ENCODE measurements at places on chromosomes 5 and 9. TPM values are rescaled to one million over a fixed set of nuclear protein-coding genes. Genes with fewer than 3 reads are reported as not detected.

GRCh38 chr5:124743602-124744169, 2.8 kb downstream of the ZNF608 start:
- DNase-seq = peak; percentile 87

DNA sequence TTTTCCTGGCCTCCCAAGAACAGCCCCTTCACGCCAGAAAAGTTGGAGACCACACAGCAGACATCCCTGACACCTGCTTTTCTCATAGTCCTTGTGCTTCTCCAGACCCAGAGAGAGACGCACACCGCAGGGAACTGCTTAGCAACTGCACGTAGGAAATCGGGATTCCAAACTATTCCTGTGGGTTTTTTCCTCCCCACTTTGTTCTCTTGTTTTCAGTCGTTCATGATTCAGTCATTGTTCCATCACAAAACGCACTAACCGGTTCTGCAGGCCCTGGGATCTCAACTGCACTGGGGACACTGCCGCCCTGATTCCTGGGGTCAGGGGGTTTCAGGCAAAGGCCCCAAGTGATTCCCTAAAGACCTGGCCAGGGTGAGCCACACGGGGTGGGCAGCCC, 588.0 kb upstream of the KLF4 start:
- no peak for DNase-seq

DNA sequence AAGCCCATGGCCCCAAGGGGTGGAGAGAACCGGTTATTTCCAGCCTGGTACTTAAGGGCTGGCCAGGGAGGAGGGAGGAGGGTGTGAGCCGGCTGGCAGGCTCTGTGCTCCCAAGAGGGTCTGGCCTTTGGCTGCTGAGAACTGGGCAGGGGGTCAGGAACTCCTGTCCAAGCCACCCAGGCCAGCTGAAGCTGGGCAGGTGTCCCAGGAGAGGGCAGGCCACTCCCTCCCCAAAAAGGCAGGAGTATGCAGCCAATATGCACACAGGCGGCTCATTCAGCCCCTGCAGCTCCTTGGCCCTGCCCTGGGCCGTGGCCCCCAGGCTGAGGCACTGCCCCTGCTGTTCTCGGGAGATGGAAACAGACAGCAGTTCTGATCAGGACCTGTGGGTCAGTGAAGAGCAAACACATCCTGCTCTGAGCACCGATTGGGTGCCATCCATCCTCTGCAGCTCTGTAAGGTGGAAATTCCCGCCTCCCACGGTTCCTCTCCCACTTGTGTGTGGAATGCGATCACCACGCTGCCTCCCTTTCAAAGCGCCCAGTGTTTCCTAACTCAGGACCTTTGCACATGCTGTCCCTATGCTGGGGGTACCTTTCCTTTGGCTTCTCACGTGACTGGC, 17.1 kb upstream of the KIF12 start:
- DNase-seq = no peak

GRCh38 chr5:151115272-151115905, 34.6 kb upstream of the TNIP1 start:
- peak; percentile 48 for DNase-seq

DNA sequence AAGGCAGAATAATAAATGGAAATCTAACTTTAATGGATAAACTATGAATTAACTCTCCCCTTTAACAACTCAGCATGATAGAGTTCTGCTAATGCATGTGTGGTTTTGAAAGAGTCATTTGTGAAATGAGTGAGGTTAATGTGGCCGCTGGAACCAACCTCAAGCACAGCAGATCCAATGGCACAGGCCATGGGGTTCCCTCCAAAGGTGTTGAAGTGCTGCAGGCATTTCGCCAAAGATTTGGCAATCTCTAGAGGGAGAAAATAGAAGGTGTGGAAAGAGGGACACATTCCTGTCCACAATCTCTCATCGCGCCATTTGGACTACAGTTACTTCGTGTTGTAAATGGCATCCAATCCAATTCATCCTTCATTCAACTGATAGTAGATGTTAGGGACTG, 35.0 kb downstream of the AGXT2 start:
- no peak for DNase-seq

GRCh38 chr9:68998812-68999211, 15.1 kb downstream of the PRKACG start:
- no peak for DNase-seq

DNA sequence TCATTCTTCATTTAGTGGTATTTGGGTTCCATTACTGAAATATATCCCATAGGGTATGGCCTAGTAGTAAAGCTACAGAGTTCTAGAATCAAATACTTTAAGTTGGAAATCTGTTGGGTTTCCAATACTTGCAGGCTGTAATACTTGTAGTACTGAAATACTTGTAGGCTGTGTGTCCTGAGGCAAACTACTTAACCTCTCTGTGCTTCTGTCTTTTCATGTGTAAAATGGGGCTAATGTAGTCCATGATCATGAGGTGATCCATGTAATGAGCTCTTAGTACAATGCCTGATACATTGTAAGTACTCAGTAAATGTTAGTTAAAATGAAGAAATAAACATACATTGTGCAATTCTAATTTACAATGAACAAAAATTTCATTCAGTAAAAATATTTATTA, 368.9 kb downstream of the CSNK1G3 start:
- no peak for DNase-seq

DNA sequence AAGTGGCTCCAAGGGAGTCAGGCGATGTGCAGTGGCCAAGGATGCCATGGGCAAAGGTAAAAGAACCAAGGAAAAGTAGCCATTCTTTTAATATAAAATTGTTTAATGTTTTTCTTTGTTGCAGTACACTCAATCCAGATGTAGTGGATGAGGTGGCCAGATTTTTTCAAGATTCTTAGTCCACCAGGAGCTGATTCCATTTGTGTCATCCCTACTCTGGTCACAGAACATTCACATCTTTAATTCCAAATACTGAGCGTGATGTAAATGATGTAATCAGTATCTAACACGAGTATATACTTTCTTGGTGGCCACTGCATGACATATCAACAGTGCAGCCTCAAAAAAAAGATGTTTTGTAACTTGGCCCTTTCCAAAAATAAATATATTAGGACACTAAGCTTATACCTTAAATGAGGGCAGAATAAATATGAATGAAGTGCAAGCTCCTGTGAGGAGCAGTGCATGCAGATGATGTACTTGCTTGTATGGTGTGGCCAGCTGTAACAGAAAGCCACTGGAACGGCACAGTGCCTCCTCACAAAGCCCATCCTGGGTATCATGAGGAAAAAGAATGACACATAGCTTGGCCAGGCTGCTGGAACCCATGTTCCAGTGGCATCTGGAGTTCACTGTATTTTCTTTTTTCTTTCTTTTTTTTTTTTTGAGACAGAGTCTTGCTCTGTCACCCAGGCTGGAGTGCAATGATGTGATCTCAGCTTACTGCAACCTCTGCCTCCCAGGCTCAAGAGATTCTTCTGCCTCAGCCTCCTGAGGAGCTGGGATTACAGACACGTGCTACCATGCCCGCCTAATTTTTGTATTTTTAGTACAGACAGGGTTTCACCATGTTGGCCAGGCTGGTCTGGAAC, 6.5 kb upstream of the SPATA24 start:
- DNase-seq = no peak

DNA sequence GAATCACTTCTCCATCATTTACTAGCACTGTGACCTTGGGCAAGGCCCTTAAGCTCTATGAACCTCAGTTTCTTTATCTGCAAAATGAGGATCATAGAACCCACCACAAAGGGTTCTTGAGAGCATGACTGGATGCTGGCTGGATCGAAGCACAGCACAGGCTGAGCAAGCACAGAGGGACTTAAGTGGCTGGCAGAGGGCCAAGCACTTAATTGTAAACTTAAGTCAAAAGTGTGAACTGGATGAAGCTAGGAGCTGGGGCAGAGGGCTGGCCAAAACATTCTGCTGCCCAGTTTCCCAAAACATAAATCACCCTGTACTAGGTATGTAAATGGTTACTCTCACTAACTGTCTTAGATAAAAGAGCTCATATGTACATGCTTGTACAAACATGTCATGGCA, 112.3 kb upstream of the WWC1 start:
- DNase-seq = no peak

DNA sequence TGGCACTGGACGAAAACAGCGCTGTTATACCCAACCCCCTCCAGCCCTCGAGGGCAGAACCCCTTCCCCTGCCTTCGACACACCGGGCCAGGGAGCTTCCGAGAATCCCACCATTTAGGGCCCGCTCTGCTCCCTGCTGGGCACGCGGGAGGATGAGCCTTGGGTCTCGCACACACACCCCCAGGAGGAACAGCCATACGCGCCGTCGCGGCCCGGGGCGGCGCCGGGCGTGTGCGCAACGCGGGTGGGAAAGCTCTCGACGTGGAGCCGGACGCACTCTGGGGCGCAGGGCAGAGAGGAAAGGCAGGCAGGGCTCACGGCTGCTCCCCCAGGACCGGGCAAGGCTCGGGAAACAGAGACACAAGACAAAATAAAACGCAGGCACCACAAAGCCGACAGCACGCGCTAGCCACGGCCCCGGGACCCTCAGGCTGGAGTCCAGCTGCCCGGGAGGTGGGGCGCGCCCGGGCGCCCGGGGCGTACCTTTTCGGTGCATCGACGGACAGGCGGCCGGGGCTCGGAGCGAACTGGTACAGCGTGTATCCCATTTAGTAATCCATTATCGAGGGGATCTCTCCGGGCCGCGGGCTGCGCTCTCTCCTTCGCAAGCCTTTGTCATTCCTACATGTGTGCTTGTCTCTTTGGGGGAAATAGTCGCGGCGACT, 789 bp downstream of the SEMA6A start:
- peak; percentile 23 for DNase-seq

Gene FST
- total RNA-seq = not detected

- DNase-seq = no peak
Measured at GRCh38 chr9:23733495-23734078, 92.5 kb downstream of the ELAVL2 start.

Gene GADD45G
- total RNA-seq = 4.8 TPM

Gene TPM2
- total RNA-seq = 2.4 TPM

GRCh38 chr9:32550150-32550561, 2.0 kb upstream of the SMIM27 start:
- peak; percentile 41 for DNase-seq

DNA sequence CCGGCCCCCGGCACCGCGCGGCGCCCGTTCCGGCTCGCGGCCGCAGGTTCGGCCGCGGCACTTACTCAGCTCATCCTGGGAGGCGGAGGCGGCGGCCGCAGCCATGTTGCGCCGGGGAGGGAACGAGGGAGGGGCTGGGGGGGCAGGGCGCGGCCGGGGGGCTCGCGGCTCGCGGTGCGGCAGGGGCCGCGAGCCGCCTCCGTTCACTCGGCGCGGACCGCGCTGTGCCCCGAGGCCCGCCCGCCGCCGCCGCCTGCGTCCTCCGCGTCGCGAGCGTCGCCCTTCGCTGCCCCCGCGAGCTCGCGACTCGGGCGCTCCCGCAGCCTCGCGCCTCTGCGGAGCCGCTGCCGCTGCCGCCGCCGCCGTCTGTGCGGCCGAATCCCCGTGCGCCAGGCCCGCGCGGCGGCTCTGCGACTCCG, 735 bp downstream of the ECPAS start:
- DNase-seq = no peak

Gene PCDHB13
- total RNA-seq = 0.93 TPM

GRCh38 chr9:111994831-111995458, 98.3 kb downstream of the UGCG start:
- DNase-seq = peak; percentile 90

Gene CEMIP2
- total RNA-seq = 30.8 TPM

- DNase-seq = peak; percentile 69
Measured at GRCh38 chr9:69130456-69131441, 43.3 kb upstream of the TJP2 start.

- no peak for DNase-seq
Measured at GRCh38 chr5:14922456-14922855, 50.9 kb upstream of the ANKH start.

Gene CARD9
- 2.7 TPM for total RNA-seq

Gene BTNL9
- total RNA-seq = not detected

GRCh38 chr5:64925123-64925522, 156.4 kb downstream of the CWC27 start:
- no peak for DNase-seq

GRCh38 chr5:105917189-105917588, 1753.5 kb downstream of the EFNA5 start:
- DNase-seq = no peak

DNA sequence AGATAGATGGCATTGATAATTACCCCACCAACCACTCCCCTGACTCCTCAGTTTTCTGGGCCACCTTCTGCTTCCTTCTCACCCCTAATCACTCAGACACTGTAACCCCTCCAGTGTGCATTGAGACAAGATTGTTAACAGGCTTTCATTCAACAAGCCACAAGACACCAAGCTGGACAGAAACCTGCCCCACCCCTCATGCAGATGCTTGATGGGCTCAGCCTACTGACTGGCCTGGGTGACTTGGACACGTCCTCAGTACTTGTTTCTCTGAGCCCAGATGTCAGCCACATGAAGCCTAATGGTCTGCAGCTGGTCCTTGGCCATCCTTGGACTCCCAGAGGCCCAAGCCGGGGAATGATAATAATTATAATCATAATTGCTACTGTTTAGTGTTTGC, 71.4 kb upstream of the SMIM23 start:
- DNase-seq = no peak

GRCh38 chr5:69364414-69364813, 4.9 kb downstream of the AK6 start:
- DNase-seq = no peak

GRCh38 chr9:35158501-35159280, 3.1 kb upstream of the UNC13B start:
- DNase-seq = no peak

- DNase-seq = no peak
Measured at GRCh38 chr9:34498553-34498952, 24.2 kb downstream of the ENHO start.

DNA sequence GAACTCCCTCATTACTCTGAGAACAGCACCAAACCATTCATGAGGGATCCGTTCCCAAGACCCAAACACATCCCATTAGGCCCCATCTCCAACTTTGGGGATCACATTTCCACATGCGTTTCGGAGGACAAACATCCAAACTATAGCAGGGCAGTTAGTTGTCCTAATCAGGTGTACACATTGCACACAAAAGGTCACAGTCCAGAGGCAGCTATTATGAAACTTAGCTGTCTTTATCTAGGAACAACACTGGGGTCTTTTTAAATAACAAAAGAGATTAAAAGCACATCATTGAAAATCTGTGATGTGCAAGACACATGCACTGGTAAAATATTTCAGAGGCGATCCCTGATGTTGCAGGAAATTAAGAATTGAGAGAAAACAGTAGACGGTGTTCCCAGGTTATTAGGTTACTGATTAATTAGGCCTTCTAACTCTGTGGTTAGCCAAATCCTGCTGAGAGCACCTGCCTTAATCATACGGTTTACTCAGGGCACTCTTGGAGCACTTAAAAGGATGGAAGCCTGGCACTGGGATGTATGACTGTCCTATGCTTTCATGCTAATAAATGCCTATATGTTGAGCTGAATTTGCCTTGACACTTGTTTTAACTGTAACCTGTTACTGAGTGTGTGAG, 1574.5 kb upstream of the WWC1 start:
- peak; percentile 46 for DNase-seq

Gene TNFSF8
- not detected for total RNA-seq

GRCh38 chr5:23332650-23333251, 174.7 kb upstream of the PRDM9 start:
- DNase-seq = peak; percentile 8

Gene CA9
- total RNA-seq = 11.6 TPM

GRCh38 chr5:140311011-140311467, 8.1 kb upstream of the PFDN1 start:
- peak; percentile 62 for DNase-seq

- DNase-seq = no peak
Measured at GRCh38 chr9:97889941-97890887, 32.1 kb downstream of the TRMO start.

Gene REEP2
- total RNA-seq = 8.9 TPM

GRCh38 chr5:36685631-36686288, 79.4 kb downstream of the SLC1A3 start:
- DNase-seq = no peak

GRCh38 chr9:131160416-131161112, 35.2 kb downstream of the NUP214 start:
- DNase-seq = no peak

- DNase-seq = no peak
Measured at GRCh38 chr5:141771031-141771430, 89.0 kb upstream of the ARAP3 start.
